ENCODE measurements at places on chromosomes 3 and 15. TPM values are rescaled to one million over a fixed set of nuclear protein-coding genes. Genes with fewer than 3 reads are reported as not detected.

- DNase-seq, result no peak
These were observed 44.2 kb upstream of the CSPG5 start for GRCh38 chr3:47622671-47623461.

DNA sequence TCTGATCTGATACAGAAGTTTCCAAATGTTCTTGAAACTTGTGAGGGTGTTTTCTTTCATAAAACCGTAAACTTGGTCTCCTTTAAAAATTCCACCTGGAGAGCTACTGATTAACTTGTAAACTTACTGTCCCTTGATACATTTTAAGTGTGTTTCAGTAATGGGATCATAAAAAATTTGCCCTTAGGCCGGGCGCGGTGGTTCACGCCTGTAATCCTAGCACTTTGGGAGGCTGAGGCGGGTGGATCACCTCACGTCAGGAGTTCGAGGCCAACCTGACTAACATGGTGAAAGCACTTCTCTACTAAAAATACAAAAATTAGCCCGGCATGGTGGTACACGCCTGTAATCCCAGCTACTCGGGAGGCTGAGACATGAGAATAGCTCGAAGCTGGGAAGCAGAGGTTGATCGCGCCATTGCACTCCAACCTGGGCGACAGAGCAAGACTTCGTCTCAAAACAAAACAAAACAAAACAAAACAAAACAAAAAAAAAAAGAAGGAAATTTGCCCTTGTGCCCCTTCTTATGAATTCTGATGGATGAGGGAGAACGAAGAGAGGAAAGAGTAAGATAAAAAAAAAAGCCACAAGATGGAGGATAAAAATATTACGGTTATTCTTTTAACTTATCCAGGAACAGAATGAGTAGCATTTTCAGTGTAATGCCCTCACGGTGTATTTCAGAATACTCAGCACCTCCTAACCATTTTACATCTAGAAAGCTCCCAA is 32.1 kb upstream of the AP4E1 start:
- DNase-seq, result no peak

DNA sequence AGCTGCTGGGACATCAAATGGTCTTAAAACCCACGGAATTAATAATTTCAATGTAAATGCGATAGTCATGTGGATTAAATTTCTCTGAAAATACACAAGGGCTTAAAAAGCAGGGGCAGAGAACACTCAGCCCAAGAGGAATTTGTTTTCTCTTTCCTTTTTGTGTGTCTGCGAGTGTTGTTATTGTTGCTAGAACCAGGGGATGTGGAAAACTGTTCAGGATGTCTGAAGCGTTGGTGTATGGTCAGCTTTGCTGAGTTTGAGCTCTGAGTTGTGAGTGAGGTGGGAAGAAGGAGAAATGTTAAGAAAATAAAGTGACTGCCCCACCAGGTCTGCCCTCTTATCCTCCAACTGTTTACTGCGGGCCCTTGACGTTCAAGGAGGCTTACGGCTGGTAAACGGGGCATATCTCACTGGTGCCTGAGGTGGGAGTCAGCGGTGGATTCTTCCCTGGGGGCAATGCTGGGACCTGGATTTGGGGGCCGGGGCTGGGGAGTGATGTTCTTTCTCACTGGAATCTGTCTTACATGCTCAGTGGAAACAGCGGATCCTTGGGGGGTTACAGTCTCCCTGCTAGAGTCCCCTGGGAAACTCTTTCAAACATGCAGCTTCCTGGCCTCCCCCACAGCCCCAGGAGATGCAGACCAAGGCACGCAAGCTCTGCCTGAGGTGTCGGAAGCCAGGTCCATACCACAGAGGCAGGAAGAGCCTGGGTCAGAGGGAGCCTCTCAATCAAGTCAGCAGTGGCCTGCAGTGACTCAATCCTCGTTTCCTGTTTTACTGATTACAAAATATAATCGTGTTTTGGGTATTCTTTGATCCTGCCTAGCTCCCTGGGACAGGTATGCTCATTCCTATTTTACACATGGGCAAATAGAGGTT is 41.8 kb downstream of the ITGA11 start:
- DNase-seq, result no peak

GRCh38 chr15:22922003-22922402 is 58.2 kb downstream of the CYFIP1 start:
- no peak for DNase-seq

DNA sequence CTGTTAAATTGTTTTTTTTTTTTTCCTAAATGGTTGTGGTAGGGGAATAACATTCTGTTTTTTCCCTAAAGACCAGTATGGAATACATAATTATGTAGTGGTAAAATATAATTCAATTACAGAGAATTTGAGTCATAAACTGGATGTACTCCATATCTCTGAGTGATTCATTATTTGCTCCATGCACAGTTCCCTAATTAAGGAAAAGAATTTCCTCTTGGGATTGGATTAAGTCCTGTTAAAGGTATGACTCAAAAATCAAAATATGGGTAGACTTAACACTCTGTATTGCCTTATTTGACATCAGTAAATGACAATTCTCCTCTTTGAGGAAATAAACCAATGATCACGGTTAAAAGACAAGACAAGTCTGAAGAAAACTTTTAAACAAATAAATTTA is 78.0 kb upstream of the KCNH8 start:
- DNase-seq, result no peak

GRCh38 chr3:124174476-124174875 is 182.6 kb upstream of the ROPN1 start:
- peak; percentile 33 for DNase-seq

DNA sequence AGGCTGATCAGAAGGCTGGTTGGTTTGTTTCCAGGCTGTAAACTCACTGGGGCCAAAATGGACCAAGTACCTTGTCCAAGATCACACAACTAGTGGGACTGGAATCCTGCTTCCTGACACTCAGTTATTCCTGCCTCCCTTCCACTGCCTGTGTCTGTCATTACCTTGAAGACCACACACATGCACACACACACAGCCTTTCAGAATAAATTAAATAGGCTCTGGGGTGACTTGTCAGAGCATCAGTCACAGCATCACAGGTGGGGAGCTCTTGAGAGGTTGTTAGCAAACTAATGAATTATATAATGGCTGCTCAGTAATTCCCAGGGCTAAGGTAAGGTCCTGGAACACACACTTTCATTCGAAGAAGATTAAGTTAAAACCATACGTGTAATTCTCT is 231.8 kb downstream of the UACA start:
- no peak for DNase-seq

Gene KCNMB2
- total RNA-seq, result not detected

Gene ST6GAL1
- 123 TPM for total RNA-seq

Gene MEIS2
- 326 TPM for total RNA-seq

Gene CYP1A2
- not detected for total RNA-seq

Gene FBLN2
- 42.4 TPM for total RNA-seq
